ENCODE measurements at places on chromosomes 7 and 10. TPM values are rescaled to one million over a fixed set of nuclear protein-coding genes. Genes with fewer than 3 reads are reported as not detected.

GRCh38 chr10:110733218-110733952 is 89.2 kb downstream of the RBM20 start:
- no peak for DNase-seq
- H3K36me3 ChIP-seq: no peaks in the 10 kb centered on the region
- H3K27ac ChIP-seq: no peak overlapping the region
- H3K27me3 ChIP-seq: no peaks in the 10 kb centered on the region
- no peaks in the 10 kb centered on the region for H3K4me1 ChIP-seq

- no peaks in the 10 kb centered on the region for H3K4me1 ChIP-seq
- DNase-seq: no peak
- no peaks in the 10 kb centered on the region for H3K27me3 ChIP-seq
- H3K4me3 ChIP-seq: no peak overlapping the region
These were observed 23.6 kb upstream of the COBL start for GRCh38 chr7:51340029-51340838.

DNA sequence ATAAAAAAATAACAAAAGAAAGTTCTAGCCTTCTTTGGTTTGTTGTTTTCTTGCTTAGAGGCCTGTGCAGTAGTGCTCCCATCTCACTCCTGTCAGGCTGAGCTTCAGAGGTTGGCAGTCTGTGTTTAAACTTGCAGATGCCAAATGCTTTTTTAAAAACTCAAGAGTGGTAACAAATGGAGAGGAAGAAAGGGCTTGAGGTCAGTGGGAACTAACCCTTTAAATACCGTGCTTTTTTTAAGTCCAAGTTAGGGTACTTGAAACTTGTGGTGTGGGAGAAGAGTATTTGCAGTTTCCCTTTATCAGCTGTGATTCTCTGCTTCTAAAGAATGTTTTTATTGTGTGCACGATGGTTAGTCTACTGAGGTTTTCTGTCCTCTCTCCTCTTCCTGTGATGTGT is 29.4 kb downstream of the ZRANB1 start:
- DNase-seq: no peak
- peaks cover 8% of the 10 kb centered on the region for H3K36me3 ChIP-seq
- H3K4me3 ChIP-seq: no peak overlapping the region
- H3K27ac ChIP-seq: peak overlapping the region; percentile 35
- H3K27me3 ChIP-seq: no peaks in the 10 kb centered on the region

GRCh38 chr7:155490697-155491628 is 33.0 kb downstream of the EN2 start:
- H3K36me3 ChIP-seq: no peaks in the 10 kb centered on the region
- no peak for DNase-seq
- H3K27ac ChIP-seq: peak overlapping the region; percentile 44
- peaks cover 18% of the 10 kb centered on the region for H3K4me1 ChIP-seq

GRCh38 chr10:102367441-102367840 is 28.1 kb upstream of the NFKB2 start:
- no peak overlapping the region for H3K4me3 ChIP-seq
- no peaks in the 10 kb centered on the region for H3K4me1 ChIP-seq
- no peaks in the 10 kb centered on the region for H3K27me3 ChIP-seq
- no peak overlapping the region for H3K27ac ChIP-seq
- H3K36me3 ChIP-seq: peaks cover 100% of the 10 kb centered on the region

DNA sequence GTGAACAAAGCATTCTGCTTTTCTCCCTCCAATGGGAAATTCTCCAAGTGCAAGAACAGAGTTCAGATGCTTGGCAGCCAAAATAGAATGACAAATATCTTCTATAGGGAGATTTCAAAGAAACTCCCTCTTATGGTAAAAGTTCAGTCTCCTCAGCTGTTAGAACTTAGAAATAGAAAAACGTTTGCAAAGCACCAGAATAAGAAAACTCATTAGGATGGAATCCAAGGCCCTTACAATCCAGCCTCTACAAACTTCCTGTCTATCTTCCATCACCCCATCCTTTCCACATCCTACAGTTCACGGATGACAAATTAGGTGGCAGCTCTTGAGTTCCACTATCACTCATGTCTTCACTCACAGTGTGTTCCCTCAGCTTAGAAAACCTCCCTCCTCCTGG is 25.7 kb downstream of the FAM13C start:
- no peaks in the 10 kb centered on the region for H3K27me3 ChIP-seq
- H3K4me1 ChIP-seq: peaks cover 21% of the 10 kb centered on the region

- H3K36me3 ChIP-seq: no peaks in the 10 kb centered on the region
- no peaks in the 10 kb centered on the region for H3K27me3 ChIP-seq
- H3K27ac ChIP-seq: peak overlapping the region; percentile 92
These were observed 655 bp downstream of the KLHL7 start for GRCh38 chr7:23106057-23106822.

DNA sequence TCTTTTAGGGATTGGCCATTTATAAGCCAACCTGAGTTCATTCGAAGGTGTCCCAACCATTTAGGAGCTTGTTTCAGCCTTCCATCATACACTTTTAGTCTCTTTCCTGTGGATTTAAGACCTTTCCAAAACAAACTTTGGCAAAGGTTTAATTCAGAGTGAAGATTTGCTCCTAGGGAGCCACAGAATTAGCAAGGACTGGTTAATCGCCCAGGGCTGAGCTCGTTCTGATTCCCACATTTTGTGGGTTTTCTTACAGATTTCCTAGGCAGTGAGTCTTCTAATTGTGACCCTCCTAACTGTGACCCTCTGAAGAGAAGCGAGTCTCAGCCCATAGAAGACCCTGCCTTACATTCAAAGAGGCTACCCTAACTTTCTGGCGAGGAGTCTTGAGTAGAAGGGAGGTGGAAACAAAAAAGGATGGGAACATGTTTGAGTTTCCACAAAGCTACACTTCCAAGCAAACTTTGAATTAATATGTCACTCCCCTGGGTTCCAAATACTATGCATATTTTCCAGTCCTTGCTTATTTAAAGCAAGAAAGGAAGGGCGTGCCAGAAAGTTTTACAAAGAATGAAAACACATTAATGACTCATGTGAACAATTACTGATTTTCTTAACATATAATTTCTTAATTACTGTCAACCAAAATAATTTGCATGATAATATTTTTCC is 118.3 kb downstream of the ARID5B start:
- H3K27ac ChIP-seq: peak overlapping the region; percentile 76
- H3K4me1 ChIP-seq: peaks cover 68% of the 10 kb centered on the region

GRCh38 chr10:118742782-118743181 is 12.0 kb downstream of the CACUL1 start:
- no peaks in the 10 kb centered on the region for H3K27me3 ChIP-seq
- DNase-seq: no peak
- H3K27ac ChIP-seq: no peak overlapping the region

DNA sequence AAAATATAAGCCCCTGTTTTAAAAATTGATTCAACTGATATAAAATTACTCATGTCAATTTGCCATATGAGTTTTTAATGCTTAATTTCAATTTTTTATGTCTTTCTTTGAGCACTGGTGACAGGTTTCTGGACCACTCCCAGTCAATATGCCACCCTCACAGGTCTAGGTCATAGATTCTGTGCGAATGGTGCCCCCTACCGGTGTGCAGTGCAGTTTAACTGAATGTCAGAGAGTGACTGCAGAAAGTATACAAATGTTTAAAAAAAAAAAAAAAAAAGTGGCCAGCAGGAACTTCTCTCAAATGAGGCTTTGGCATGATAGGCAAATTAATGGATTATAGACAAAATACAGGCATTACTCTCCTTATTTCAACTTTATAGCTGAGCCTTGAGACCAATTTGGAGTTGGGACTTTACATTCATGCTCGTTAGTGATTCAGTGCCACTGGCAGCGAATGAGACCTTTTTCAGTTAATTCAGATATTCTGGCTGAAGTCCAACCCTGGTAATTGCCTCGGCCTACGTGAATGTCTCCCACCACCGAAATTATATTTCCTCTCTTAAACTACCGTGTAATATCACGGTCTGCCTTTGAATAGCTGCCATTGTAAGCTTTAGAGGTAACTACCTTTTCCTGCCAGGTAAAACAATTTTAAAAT is 427.6 kb downstream of the PHTF2 start:
- H3K36me3 ChIP-seq: no peaks in the 10 kb centered on the region
- H3K4me3 ChIP-seq: no peak overlapping the region
- no peak overlapping the region for H3K27ac ChIP-seq
- H3K27me3 ChIP-seq: no peaks in the 10 kb centered on the region
- DNase-seq: no peak
- H3K4me1 ChIP-seq: peaks cover 26% of the 10 kb centered on the region

DNA sequence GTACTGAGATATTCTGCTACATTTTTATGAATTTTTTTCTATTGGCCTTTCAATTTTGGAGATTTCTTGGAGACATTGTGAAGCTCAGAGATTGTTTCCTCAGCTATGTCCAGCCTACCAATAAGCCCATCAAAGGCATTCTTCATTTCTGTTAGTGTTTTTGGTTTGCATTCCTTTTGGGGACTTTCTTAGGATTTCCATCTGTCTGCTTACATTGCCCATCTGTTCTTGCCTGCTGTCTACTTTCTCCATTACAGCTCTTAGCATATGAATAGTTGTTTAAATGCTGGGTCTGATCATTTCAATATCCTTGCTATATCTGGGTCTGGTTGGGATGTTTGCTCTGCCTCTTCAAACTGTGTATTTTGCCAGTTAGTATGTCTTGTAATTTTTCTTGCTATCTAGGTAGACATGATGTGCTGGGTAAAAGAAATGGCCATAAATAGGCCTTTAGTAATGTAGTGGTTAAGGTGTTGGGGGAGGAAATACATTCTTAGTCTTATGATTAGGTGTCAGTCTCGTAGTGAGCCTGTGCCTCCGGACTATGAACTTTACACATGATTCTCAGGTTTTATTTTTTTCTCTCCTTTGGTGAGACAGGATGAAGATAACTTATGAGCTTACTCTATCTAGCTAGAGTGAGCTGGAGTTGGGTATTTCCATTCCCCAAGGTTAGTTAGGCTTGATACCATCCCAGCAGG is 32.6 kb upstream of the NME8 start:
- no peaks in the 10 kb centered on the region for H3K4me1 ChIP-seq
- no peak overlapping the region for H3K4me3 ChIP-seq
- no peak for DNase-seq

DNA sequence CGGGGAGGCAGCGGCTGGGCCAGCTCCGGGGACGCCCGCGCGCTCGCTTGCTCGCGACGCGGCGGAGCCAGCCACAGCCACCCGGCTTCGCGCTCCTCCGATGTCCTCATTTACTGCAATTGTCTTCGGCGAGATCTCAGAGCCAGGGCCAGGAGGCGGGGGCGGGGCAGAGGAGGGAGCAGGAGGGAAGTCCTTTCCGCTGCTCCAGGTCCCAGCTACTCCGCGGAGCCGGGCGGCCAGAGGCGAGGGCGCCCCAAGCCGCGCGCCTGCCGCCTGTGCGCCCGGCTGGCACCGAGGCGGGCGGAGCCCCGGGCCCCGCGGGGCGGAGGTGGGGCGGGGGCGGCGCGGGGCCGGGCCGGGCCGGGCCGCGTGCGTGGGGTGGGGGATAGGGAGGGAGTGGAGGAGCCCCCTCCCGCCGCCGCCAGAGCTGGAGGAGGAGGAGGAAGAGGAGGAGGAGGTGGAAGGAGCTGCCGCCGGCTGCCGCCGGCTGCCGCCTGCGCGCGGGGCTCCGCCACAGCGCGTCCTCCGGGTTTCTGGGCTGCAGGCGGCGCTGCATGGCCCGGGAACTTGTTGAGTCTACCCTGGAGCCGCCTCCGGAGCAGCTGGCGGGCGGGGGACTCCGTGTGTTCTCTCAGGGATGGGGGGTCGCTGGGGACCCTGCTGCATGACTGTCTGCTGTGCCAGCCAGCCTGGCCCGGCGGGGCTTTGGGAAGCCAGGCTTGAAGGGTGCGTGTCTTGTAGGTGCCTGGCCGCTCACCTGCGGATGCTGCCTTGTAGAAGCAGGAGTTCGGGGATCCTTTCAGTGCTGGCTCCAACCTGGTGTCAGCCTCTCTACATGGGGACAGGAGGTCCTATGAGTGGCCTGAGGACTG is at the start of gene INSYN2A:
Gene INSYN2A, minus strand, starts transcription at position 310 of the 872 bp plus-strand sequence. CDS start 20,196 bp downstream, outside the sequence.
- H3K27me3 ChIP-seq: peaks cover 4% of the 10 kb centered on the region
- no peak for DNase-seq
- peaks cover 28% of the 10 kb centered on the region for H3K4me1 ChIP-seq
- no peak within 1 kb of the TSS for H3K27ac ChIP-seq
- peaks cover 8% of the 10 kb centered on the region for H3K36me3 ChIP-seq

DNA sequence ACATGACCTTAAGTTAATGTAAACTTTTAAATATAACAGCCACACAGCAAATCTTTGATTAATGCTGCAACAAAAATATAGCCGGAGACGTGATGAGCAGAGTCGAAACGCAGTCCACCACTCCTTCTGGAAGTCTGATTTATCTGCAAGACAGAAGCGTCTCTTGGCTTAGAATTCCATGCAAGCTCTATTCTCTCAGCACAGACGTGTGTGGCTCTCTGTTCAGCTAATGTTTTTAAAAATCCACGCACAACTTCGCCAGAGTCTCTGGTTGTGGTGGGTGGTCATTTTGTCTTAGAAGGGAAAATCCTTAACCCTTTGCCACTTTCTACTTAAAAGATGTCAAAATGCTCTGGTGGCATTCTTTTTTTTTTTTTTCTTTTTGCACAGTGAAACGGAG is 438.0 kb upstream of the MGMT start:
- no peaks in the 10 kb centered on the region for H3K4me1 ChIP-seq
- no peak for DNase-seq
- H3K4me3 ChIP-seq: no peak overlapping the region
- no peak overlapping the region for H3K27ac ChIP-seq

DNA sequence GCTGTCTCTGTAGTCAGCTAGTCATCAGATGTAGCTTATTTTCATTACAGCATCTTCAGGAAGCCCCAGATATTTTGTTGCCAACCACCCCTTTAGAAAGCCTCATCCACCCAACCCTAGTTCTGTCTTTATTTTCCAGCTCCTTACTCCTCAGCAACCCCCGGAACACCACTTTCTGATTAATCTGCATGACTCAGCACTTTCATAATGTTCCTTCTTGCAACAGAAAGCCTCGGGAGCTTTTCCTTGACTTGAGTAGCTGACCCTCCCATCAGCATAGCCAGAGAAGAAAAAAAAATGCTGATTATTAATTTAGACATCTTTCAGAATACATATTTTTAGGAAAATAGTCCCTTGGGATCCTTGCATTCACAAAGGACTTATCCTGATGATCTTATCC is 244.0 kb upstream of the CXCL12 start:
- no peak for DNase-seq
- no peaks in the 10 kb centered on the region for H3K27me3 ChIP-seq
- no peaks in the 10 kb centered on the region for H3K36me3 ChIP-seq
- H3K4me3 ChIP-seq: no peak overlapping the region

DNA sequence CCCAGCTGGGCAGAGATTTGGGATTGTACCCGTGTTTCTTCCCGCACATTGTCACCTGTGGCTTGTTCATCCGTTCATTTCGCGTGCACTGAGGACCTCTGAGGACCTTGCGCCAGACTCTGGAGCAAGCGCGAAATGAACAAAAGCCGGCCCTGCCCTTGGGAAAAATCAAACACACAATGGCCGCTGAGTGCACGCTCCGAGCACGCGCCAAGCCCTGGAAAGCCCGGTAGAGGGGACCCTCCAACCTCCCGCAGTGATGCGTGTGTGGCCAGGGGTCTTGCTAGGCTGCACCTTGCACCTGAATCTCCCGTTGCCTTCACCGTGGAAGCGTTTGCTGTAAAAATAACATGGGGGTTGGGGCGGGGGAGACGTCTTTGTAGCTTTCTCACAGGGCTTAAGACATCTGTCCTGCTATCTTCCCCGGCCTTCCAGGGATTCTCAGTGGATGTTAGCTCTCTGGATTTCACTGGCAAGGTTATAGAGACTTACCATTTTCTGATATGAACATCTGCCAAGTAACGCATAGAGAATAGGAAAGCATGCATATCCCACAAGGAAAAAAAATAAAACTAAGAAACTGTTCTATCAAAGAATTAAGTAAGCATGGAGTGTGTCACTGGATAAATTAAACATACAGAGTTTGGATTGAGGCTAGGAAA is 37.3 kb downstream of the ZNF777 start:
- peak overlapping the region; percentile 57 for H3K4me3 ChIP-seq
- no peak overlapping the region for H3K27ac ChIP-seq
- DNase-seq: peak; percentile 72
- H3K36me3 ChIP-seq: peaks cover 4% of the 10 kb centered on the region
- peaks cover 4% of the 10 kb centered on the region for H3K27me3 ChIP-seq
- peaks cover 18% of the 10 kb centered on the region for H3K4me1 ChIP-seq

Gene PAX4
- total RNA-seq: not detected

Gene SLC18A3
- 0.57 TPM for total RNA-seq

Gene CHAT
- not detected for total RNA-seq
